ENCODE measurements at places on chromosomes 1 and 21. TPM values are rescaled to one million over a fixed set of nuclear protein-coding genes. Genes with fewer than 3 reads are reported as not detected.

- DNase-seq: peak; percentile 65
Observed at GRCh38 chr21:18235545-18235944, 9.1 kb upstream of the CHODL start.

GRCh38 chr1:172885411-172885810 is 165.3 kb downstream of the TNFSF18 start:
- DNase-seq: no peak

DNA sequence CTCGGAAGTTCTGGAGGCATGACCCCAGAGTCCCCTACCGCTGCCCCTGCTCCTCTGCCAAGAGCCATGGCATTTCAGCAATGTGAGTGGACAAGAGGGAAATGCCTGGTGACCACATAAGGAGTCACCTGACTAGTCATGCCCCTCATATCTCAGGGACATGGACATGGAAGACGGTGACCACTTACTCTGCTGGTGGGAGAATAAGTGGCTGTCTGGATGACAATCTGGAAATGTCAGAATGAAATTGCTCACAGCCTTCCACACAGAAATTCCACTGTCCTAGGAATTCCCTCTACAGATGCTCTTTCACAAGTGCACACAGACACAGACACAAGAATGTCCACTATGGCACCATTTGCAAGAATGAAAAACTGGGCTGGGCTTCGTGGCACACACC is 24.3 kb upstream of the PLEKHG5 start:
- no peak for DNase-seq

DNA sequence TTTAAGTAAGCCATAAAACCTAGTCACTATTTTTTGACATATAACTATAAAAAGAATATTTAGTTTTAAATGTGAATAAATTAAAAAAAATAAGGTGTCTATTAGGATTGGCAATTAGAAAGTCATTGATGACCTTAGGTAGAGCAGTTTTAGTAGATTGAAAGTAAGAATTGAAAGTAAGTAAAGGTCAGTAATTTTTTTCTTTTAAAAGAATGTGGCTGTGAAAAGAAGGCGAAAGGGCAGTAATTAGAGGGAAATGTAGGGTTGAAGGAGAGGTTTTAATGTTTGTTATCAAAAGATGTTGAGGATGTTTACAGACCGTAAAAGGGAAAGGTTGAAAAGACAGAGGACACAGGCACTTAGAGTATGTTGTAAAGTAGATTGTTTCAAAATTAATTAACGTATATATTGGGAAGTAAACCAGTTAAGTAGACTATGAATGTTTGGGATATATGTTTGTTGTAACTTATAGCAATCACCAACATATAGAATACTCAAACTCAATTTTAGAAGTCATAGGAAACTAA is 41.0 kb downstream of the ZFYVE9 start:
- DNase-seq: no peak

- DNase-seq: no peak
Observed at GRCh38 chr1:22862752-22863151, 109.9 kb downstream of the LACTBL1 start.

GRCh38 chr1:17553975-17554700 is 14.6 kb downstream of the ARHGEF10L start:
- no peak for DNase-seq

GRCh38 chr1:151475175-151475574 is 15.9 kb upstream of the POGZ start:
- DNase-seq: no peak

GRCh38 chr1:9690440-9691107 is 39.0 kb downstream of the PIK3CD start:
- DNase-seq: no peak

POMGNT1 gene
- 65.5 TPM for total RNA-seq

SPRR2G gene
- total RNA-seq: not detected

TDRD5 gene
- under 0.01 TPM for total RNA-seq

GJA4 gene
- total RNA-seq: 31.4 TPM
